Memory B cell (primary cell): ENCODE measurements at places on chromosomes 11 and 22.

DNA sequence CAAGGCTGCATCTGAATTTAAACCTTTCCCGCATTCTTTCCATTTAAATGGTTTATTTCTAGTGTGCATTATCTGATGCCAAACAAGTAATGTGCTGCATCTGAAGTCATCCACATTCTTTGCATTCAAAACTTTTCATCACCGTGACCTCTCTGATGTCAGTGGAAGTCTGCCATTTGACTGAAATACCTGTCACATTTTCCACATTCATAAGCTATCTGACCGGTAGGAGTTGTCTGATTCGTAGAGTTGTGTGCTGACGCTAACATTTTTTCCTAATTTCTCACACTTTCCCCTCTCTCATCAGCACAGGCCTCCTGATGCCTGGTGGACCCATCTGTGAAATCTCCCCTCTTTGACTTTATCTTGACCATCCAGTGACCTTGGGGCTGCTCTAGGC, 79.9 kb upstream of the BARX2 start:
- DNase-seq: no peak

- no peak for DNase-seq
These were observed 6.9 kb upstream of the COPB1 start for GRCh38 chr11:14506532-14506931.

GRCh38 chr11:74269161-74269811, 42.2 kb downstream of the P4HA3 start:
- no peak for DNase-seq

DNA sequence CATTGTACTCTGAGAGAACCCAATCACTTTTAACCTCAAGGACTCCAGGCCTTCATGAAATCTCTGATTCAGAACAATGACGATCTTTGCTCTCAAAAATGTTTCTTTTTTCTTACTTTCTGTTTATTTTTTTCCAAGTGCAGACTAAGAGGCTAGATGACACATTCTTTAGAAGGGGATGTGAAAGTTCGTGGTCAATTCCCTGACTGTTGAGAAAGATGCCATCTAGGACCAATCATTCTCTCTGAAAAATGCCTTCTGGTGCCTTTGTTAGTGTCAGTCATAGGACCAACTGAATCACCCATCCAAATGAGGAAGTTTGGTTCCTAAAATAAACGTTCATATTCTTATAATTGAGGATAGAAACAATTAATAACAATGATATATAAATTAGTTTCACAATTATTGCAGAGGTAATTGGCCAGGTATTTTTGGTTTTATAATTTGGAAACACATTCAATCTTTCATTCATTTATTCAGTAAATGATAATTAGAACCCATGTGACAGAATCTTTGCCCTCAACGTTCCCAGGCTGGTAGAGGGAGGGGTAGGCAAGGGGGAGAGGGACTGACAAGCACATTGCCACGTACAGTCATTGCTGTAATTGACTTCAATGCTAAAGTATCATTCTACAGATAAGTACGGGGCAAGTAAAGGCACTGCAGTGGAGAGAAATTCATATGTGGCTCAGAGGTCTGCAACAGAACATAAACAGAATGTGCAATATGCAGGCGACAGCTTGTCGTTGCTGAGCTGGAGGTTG, 333.4 kb upstream of the MPPED2 start:
- DNase-seq: no peak

DNA sequence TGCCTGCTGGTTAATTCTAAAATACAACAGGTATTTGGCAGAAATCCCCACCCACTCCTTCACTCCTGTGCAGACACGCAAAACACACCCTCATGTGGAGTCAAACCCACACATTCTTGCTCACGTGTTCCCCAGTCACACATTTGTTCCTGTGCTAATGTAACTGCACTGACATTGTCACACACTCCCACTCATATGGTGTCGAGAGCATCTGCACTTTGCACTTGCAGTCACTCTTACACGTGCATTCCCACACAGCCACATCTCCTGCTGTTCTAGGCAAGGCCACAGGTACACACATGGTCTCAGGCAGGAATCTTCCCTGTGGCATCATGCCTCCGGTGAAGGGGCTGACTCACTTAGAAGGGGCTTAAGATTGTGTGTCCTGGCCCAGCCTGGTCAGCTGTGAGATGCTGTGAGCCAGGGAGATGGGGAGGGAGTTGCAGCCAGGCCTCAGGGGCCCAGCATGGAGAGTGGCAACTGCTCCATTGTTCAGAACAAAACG, 395.0 kb downstream of the TENM4 start:
- DNase-seq: no peak

DNA sequence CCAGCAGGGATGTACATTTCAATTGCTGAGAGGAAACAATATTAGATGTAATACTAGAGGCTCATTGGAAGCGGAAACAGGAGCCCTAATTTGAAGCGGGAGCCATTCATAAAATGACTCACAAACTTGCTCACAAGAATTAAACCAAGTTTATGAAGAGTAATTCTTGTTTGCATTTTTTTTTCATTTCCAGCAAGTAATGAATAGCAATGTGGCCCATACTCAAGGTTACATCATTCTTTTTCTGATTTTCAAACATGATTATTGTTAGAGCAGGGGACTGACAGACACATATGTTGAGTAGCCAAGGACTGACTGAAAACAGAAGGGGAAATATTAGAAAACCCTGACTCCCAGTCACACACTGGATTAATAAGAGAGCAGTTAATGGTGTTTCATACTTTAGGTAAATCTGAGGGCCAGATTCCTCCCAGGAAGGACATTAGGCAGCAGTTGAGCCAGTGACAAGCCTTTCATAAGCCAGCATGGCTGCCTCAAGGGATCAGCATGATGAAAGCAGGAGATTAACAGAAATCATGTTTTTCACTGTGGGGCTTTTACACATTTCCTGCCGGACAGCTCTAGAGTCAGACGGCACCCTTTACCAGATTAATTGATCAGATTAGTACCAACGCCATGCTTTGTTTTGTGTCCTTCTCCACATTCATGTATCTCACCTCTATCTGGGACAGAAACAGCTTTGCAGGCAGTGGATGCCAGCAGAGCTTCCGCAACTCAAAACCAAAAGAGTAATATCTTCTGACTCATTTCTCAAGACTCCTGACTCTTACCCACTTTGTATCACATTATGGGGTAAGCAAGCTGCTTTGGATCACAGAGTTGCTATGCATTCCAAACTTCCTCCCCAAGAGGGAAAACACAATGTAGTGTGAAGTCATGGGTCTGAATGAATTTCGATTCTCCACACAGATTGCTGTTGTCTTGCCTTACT, 831.6 kb downstream of the KCNA4 start:
- DNase-seq: no peak

DNA sequence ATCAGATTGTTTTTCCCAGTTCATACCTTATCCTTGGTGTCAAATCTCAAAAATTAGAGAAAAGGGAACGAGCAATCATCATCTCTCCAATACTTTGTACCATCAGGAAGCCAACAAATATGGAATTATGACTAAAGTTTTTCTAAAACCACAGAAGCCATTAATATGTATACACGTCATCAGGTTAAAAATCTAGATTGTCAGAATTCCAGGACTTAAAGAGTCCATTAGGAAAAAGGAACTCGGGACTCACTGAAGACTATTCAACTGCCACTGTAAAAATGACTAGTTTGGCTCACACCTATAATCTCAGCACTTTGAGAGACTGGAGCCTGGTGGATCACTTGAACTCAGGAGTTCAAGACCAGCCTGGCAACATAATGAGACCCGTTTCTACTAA, 344.4 kb upstream of the LRRC4C start:
- no peak for DNase-seq

DNA sequence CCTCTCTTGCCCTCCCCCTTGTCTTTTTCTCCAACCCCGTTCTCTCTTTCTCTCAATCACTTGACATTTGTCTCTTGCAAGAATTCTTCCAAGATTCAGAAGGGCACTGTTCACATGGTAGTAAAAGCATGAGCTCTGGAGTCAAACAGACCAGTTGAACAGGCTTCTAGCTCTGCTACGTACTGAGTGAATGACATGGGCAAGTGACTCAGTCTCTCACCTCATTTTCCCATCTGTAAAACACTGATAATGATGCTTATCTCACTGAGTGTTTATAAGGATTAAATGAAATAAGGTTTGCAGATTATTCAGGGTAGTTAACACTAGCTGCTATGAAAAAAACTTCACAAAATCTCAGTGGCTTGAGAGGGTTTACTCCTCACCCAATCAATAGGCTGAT, 5.9 kb upstream of the IL10RA start:
- no peak for DNase-seq

DNA sequence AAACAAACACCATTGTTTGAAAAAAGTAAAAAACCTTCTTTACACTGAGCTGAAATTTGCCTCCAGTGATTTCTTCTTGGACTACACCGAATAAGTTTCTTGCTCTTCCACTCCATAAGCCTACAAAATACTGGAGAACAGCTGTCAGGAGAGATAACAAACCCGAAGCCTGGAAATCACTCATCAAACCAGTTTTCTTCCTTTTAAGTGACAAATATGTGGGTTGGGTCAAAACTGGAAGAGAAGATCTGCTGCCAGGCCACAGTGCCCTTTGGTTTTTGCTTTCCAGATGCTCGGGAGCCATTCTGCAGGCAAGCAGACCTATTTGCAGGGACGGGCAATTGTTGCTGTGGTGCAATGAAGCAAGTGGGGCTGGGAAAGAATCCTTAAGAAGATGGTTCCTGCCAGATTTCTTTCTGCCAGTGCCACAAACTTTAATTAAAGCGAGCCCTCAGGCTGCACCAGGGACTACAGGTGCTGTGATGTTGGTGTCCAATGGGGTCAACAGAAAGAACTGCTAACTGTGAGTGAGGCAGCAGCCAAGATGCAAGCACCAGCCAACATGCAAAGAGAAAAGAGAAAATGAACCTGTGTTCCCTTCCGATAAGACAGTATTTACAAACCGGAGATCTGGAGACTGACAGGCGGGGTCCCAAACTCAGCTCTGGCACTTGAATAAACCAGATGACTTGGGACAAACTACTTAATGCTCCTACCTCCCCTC, 44.8 kb upstream of the SMCO4 start:
- no peak for DNase-seq

- DNase-seq: no peak
These were observed 228.2 kb upstream of the ZC3H12C start for GRCh38 chr11:109864834-109865547.

DNA sequence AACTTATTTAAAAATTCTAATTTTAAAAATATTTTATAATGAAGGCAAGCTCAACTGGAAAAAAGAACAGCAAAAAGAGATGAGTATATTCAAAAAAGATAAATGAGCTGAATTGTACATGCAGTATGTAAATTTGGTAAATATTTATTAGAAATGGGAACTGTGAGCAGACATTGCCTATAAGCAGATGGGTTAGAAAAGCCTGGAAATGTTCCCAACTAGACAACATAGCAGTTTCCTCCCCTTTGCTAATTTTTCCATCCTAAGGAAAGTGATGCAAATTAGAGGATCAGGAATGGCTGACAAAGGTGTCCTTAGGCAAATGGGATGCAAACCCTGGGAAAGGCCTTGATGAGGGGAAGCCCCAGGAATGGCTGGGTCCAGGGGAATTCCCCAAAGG, 37.2 kb downstream of the TP53I11 start:
- DNase-seq: no peak

- DNase-seq: no peak
These were observed 2.8 kb upstream of the BCO2 start for GRCh38 chr11:112172362-112172994.

DNA sequence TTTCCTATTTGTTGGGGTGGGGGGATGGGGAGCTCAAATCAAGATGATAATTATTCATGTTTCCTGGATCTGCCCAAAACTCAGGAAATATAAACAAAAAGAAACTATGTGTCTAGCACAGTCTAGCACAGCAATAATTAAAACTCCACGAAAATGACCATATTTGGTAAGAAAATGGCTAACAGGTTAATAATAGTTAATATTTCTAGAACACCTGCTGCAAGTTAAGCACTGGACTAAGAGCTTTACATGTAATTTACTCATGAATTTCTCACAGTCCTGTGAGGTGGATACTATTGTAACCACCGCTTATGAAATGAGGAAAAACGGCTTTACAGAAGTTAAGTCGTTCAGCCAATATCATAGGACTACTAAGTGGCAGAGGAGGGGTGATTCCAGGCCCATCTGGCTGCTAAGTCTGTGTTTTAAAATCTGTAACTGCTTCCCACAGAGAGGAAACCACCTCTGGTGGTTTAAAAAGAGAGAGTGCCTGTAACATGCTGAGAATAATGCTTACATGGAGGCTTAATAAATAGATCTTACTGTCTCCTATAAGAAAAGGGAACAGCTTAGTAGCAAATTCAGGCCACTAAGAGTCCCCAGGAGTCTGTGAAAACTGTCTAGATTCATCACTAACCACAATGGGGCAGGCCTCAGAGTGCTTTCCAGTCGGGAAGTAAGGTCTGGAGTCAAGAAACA, 11.0 kb upstream of the AMOTL1 start:
- DNase-seq: no peak

DNA sequence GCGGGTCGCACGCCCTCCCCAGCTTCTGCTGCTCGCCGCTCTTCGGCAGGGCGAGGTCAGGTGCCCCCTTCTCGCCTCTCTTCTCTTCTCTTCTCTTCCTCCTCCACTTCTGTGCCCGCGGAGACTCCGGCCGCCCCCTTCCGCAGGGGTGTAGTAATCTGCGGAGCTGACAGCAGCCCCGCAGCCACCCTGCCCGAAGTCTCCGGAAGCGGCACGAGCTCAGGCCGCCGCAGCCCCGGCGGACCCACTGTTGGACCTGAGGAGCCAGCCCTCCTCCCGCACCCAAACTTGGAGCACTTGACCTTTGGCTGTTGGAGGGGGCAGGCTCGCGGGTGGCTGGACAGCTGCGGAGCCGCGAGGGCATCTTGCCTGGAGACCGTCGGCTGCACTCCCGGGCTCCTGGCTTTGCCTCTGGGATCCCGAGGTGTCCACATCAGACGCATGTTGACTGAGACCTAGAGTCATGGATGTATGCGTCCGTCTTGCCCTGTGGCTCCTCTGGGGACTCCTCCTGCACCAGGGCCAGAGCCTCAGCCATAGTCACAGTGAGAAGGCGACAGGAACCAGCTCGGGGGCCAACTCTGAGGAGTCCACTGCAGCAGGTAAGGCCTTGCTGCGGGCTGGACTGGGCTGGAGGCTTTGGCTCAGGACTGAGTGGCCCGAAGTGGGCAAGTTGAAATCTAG, 486 bp downstream of the STIM1 start:
- DNase-seq: no peak

DNA sequence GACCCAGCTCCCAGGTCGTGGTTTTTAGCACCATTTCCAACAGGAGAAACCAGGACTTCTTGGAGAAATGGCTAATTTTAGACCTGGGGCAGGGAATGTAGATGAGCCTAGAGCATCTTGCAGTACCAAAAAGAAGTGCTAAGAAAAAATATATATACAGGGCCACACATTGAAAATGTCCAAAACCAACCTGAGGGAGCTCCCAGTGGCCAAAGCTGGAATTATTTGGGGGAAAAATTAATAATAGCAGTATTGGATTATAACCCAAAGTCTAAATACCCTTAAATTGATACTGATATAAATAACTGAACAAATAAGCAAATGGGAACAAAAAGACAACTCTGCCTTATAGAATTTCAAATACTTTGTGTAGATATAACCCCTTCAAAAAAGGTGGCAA, 108.0 kb downstream of the PARVA start:
- no peak for DNase-seq

- DNase-seq: no peak
These were observed 13.5 kb upstream of the MYEOV start for GRCh38 chr11:69280451-69280850.
